Subcutaneous preadipocyte (primary cell): ENCODE measurements at places on chromosomes 1 and 21. TPM values are rescaled to one million over a fixed set of nuclear protein-coding genes. Genes with fewer than 3 reads are reported as not detected.

Gene CTH
- 4.4 and 5.7 TPM in 2 replicates for total RNA-seq

Gene IVNS1ABP
- total RNA-seq: 23.9 and 45.5 TPM in 2 replicates

Gene AMY1A
- total RNA-seq: not detected in 2 replicates

Gene SELENBP1
- 25.0 and 31.6 TPM in 2 replicates for total RNA-seq

Gene IL10
- not detected in 2 replicates for total RNA-seq

Gene ATP1A4
- total RNA-seq: not detected in 2 replicates

Gene LEFTY1
- total RNA-seq: not detected in 2 replicates

Gene HTR6
- total RNA-seq: not detected in 2 replicates

Gene DYNLT5
- 0.73 and 0.78 TPM in 2 replicates for total RNA-seq

Gene PAPPA2
- 1.6 and 2.2 TPM in 2 replicates for total RNA-seq

Gene TDRD5
- not detected in 2 replicates for total RNA-seq

Gene PRUNE1
- total RNA-seq: 5.1 and 5.7 TPM in 2 replicates

Gene AGO1
- total RNA-seq: 15.4 and 23.7 TPM in 2 replicates

Gene HTR1D
- not detected in 2 replicates for total RNA-seq

Gene LCE1A
- total RNA-seq: not detected in 2 replicates

Gene TMOD4
- not detected in 2 replicates for total RNA-seq

Gene SEMA6C
- total RNA-seq: 0.73 and 0.98 TPM in 2 replicates

Gene USP24
- total RNA-seq: 46.7 and 60.6 TPM in 2 replicates

Gene GPR153
- 3.3 and 3.7 TPM in 2 replicates for total RNA-seq

Gene KRTAP21-1
- total RNA-seq: not detected in 2 replicates

Gene PCAT6
- not detected in 2 replicates for total RNA-seq
